ENCODE measurements at places on chromosomes 5 and 9. TPM values are rescaled to one million over a fixed set of nuclear protein-coding genes. Genes with fewer than 3 reads are reported as not detected.

- peak; percentile 92 for ATAC-seq
Measured at GRCh38 chr9:33193818-33194217, 26.7 kb upstream of the B4GALT1 start.

DNA sequence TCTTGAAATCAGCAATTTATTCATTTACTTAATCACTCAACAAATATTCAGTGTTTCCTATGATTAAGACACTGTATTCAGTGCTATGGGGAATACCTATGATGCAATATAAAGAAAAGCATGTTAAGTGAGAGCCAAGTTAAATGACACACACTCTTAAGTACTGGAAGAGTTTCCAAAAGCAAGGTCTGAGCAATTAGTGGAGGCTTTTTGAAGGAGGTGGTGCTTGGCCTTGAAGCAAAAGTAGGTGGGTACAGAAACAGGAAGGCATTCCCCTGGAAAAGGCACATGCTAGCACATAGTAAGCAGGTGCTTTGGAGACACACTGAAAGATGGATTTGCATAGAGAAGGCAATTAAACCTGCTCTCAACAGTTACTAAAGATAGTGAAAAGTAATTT is 4.0 kb downstream of the TSLP start:
- ATAC-seq = peak; percentile 92

DNA sequence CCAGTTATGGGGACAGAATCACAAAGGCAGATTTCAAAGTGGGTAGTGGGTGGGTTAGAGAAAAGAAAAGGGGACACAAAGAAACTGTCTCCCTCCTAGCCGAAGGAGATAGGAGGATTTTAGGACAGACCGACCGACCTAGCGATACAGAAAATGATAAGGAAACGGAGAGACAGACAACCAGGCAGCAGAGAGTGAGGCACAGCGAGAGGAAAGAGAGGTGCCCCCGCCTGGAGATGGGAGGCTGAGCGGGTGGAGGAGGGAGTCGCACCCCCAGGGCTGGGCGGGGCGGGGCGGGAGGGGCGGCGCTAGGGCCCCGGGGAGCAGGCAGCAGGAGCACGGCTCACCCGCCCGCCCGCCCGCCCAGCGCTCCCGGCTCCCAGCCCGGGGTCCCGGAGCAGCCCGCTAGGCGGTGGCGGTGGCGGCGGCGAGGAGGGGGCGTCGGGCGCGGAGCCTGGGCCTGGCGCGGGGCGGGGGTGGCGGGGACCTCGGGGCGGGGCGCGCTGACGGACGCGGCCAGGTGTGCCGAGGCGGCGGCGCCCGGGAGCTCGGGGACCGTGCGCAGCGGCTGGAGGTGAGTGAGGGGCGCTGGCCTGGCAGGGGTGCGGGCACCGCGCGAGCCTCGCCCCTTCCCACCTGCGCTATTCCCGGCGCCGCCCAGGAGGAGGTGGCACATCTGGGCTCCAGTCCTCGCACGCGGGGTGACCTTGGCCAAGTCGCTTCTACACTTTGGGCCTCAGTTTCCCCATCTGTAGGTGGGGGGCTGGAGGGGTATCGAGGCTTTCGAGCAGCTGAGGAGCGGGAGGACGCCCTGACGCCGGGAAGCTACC is 15.9 kb upstream of the SYNPO start:
- ATAC-seq = peak; percentile 19

- peak; percentile 77 for ATAC-seq
Measured at GRCh38 chr5:79173626-79174025, 62.0 kb downstream of the BHMT start.

Gene PDGFRB
- 11.5 TPM for total RNA-seq

Gene PCDHB4
- 0.52 TPM for total RNA-seq
